ENCODE measurements at places on chromosomes 3 and 15.

DNA sequence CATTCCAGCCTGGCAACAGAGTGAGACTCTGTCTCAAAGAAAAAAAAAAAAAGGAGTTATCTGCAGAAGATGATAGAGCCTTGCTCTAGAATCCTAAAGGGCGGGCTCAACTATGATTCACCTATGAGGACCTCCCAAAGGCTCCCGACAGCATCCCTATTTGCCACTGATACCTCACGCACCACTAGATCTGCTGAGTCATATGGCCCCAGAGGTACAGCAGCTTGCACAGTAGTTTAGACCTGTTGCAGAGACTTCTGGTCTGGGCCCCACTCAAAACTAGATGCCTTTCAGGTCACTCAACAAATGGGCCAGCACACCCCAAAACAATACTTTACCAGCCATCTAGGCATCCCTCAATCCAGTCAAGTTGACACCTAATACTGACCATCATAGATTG lies 38.1 kb upstream of the PTX3 start:
- DNase-seq = no peak

- no peak for DNase-seq
Observed at GRCh38 chr3:160980740-160981139, 124.4 kb downstream of the B3GALNT1 start.

DNA sequence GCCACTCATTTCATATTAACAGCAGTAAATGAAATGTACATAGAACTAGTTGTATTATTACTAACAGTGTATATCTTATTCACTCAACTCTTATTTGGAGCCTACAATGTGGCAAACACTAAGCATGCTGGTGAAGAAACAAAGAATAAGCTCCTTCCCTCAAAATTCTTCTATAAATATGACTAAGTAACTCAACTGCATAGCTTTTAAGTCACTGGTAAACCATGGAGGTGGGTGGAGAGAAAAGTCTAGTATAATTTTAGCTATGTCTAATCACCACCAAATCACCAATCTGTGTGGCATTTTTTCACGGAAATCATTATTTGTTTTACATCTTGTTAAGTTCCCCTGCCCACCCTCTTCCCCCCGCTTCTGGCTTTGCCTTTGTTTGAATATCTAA lies 17.5 kb downstream of the COPS2 start:
- DNase-seq = no peak

DNA sequence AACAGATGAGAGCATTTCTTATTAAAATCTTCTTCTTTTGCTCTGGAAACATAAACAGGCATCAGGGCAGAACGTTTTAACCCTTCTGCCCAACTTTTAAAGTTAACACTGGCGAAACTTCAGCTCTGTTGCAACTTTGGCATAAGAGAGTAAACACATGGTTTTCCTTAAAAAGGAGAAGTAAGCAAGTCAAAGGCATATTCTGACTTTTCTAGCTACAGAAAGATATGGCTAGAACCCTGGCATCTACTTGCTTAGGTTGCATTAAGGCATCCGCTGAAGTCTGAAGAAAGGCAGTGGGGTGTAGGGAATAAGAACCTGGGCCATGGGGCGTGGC lies 13.3 kb upstream of the IL16 start:
- DNase-seq = no peak

GRCh38 chr3:156489462-156489911 lies 65.4 kb downstream of the SSR3 start:
- DNase-seq = no peak

GRCh38 chr15:99651023-99651807 lies 82.0 kb downstream of the LYSMD4 start:
- DNase-seq = no peak

DNA sequence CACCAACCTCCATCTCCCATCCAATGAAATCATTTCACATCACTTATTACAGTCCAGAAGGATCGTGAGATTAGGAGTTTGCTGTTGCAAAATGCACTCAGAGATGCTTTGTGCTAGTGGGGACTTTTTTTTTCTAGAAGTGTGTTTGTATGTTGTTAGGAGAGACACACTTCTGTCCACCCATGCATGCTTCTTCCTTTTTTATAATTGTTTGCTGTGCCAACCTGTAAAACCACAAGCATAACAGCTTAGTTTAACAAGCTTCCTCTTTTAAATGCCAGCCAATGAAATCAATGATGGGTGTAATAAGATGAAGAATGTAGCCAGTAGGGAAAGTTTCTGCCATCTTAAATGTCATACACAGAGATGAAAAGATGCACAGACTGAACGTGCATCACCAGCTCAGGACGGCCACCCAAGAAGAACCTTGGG lies 305.6 kb upstream of the STT3B start:
- no peak for DNase-seq

DNA sequence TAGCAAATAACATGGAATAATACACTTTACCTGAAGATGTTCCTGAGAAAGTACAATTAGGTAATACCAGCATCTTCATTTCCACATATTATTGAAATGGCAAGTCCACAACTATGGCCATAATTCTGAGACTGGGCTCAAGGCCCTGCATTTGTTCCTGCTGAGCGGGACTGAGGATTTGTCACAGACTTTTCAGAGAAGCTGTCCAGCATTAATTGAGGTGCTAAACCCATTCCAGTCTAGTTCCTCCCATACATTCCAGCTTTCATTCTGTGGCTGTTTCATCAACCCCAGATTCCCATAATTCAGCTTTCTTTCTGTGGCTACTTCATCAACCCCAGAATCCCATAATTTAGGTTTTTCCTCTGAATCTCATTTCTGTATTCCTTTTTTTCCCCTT lies 293.4 kb upstream of the GBE1 start:
- no peak for DNase-seq

- peak; percentile 1 for DNase-seq
Observed at GRCh38 chr15:90015749-90016148, 14.6 kb downstream of the ZNF710 start.

GRCh38 chr3:191470545-191470944 lies 9.6 kb downstream of the PYDC2 start:
- DNase-seq = no peak

DNA sequence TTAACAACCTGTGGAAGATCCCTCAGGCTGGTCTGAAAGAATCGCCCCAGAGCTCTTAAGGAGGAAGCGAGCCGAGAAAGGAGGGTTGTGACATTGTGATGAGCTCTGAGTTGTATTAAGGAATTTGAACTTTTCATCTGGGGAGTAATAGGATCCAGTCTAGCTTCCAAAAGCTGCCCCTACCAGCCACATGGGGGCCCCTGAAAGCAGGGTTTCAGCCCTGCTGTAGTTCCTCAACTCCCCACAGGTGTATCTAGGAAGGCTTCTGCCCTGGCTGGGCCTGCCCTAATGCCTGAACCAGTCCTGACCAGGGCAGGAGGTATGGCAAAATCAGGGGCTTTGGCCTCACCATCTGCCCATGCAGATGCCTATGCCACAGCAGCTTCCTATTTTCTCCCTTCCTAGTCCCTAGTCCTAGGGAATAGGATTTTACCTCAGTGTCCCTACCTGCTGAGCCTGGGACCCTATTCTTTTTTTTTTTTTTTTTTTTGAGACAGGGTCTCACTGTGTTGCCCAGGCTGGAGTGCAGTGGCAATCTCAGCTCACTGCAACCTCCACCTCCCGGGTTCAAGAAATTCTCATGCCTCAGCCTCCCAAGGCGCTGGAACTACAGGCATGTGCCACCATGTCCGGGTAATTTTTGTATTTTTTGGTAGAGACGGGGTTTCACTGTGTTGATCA lies 5.0 kb upstream of the AP3S2 start:
- DNase-seq = peak; percentile 57

DNA sequence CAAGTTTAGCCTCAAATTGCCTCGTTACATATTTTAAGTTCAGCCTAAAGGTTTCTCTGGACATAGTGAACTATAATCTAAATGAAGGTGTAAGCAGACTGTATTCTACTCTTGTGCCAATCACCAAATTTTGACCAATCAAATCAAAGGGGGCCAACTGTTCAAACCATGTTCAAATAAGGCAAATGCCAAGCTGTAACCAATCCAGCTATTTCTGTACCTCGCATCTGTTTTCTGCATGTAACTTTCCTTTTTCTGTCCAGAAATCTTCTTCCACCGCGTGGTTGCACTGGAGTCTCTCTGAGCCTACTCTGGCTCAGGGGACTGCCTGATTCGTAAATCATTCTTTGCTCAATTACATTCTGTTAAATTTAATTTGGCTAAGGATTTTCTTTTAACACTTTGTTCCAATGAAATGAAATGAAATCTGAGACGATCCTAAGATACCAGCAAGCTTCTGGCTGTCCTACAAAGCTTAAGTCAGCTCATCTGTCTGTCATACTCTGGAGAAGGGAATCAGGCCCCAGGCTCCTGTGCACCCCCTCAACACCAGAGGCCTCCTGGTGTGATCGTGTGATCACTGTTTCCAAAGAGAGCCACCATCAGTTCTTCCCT lies 53.2 kb upstream of the ZNF148 start:
- no peak for DNase-seq

- no peak for DNase-seq
Observed at GRCh38 chr3:17840126-17840525, 97.7 kb upstream of the TBC1D5 start.

DNA sequence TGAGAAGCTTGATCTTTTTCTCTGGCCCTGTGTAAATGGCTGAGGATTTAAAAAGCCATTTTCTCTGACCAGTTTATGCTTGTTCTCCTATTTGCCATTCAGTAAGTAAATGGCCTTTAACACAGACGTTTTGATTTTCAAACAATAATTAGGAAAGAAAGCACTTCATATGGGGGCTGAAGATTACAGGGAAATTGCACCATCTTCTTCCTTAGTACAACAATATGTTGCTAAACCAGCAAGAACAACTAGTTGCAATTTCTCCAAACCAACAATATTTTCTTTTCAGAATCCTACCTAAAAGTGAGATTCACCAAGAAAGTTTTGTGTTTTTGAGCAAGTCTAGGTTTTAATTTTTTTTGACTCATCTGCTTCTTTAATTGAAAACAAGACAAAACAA lies 80.5 kb upstream of the CCNL1 start:
- no peak for DNase-seq

DNA sequence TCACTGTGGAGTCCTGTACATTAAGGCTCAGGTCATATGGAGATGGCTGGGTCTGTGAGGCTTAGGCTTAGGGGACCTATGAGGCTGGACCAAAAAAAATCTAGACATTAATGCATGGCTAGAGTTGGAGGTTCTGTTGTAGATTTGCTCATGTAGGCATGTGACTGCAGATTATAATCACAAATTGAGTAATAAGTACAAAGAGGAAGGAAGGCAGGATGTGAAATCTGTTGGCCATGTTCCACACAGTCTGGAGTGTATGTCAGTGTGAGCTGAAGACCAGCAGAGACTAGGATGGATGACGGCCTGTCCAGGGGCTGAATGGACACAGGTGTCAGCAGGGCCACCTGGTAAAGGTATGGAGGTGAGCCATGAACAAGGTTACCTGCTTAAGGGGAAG lies at the start of gene ST3GAL6:
ST3GAL6 (plus strand) TSS at position 265 of the 400 bp plus-strand sequence. CDS start 5,101 bp downstream, outside the sequence.
- DNase-seq = no peak

DNA sequence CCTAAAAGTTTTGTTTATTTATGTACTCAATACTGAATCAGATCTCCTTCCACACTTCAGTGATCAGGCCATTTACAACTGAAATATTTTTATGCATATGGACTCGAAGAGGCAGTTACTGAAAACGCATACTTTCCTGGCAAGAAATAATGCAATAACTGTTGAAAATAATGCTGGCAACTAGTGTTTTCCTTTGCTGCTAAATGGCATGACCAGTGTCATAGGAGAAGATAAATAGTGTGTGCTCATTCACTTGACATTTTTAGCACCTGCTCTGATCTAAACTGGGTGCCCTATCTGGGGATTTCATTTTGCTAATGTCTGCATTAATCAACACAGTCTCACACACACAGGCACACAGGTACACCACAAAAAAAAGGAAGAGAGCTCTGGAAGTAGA lies 695.2 kb downstream of the TUSC7 start:
- DNase-seq = no peak

- no peak for DNase-seq
Observed at GRCh38 chr3:27454461-27454860, 29.7 kb downstream of the SLC4A7 start.

DNA sequence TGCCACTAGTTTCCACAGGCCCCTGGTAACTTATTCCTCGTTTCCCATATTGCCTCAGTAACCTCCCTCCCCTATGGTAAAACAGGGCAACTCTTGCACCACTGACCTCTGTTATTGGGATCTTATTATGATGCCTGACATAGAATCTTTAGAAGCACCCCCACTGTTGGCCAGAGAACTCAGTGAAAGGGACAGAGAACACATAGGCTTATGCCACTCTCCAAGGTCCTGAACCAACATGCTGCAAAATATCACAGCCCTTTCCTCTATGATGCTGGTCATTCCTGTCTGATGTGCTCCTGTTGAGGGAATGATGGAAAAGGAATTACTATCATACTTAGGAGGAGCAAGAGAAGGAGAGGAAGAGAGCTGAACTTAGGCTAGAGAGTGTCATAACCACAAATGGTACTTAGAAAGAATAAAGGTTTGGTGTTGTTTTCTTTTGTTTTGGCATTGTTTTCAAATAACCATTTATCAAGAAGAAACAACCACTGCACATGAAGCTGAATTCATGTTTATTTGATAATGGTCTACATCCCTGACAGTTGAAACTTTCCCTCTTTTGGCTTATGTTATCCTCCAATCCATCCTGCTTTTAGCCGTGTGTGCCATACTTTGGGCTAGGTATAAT lies 330.2 kb downstream of the EPHB1 start:
- no peak for DNase-seq

GRCh38 chr3:90080988-90081387 lies 973.6 kb downstream of the EPHA3 start:
- DNase-seq = no peak

GRCh38 chr15:67063689-67064606 lies 1.5 kb upstream of the SMAD3 start:
- DNase-seq = peak; percentile 33

DNA sequence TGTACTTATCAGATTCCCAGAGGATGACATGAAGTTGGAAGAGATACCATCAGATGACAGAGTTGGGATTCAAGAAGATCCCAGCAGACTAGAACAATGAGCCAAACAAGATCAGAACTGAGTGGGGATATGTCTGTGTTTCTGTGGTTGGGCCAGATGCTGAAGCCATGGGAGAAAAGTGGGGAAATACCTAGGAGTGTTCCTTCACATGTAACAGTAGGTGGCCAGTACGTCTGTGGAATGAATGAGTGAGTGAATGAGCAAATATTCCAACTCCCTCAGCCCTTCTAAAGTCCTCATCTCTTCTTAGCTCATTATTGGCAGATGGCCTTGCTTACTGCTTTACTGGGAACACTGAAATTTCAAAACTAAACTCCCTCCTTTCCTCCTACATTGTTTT lies 32.2 kb upstream of the GREM1 start:
- DNase-seq = no peak

All from activated CD4-positive, alpha-beta memory T cell treated with anti-CD3 and anti-CD28 coated beads for 36 hours (primary cell).